NCI-H526 treated with DMSO at 0.1 percent for 48 hours (cell line): ENCODE measurements at places on chromosomes 2 and 18.

DNA sequence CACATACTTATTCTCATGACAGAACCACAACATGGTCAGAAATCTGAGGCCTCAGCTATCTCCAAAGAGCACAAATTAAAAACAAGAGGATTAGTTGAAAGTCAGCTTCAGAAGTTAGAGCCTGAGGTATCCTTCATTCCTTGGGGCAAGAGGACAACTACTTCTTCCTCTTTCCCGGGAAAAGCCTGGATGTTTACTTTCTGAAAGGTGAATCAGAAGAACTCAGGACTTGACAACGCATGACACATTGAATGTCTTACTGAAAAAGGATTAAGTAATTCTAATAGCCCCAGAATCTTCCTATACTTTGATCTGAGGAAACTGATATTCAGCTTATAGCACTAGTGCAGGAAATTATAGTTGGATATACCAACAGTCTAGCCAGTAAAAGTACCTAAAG lies 573.2 kb downstream of the METTL4 start:
- no peak for DNase-seq

- no peak for DNase-seq
Observed at GRCh38 chr2:66781804-66782203, 346.9 kb downstream of the MEIS1 start.

DNA sequence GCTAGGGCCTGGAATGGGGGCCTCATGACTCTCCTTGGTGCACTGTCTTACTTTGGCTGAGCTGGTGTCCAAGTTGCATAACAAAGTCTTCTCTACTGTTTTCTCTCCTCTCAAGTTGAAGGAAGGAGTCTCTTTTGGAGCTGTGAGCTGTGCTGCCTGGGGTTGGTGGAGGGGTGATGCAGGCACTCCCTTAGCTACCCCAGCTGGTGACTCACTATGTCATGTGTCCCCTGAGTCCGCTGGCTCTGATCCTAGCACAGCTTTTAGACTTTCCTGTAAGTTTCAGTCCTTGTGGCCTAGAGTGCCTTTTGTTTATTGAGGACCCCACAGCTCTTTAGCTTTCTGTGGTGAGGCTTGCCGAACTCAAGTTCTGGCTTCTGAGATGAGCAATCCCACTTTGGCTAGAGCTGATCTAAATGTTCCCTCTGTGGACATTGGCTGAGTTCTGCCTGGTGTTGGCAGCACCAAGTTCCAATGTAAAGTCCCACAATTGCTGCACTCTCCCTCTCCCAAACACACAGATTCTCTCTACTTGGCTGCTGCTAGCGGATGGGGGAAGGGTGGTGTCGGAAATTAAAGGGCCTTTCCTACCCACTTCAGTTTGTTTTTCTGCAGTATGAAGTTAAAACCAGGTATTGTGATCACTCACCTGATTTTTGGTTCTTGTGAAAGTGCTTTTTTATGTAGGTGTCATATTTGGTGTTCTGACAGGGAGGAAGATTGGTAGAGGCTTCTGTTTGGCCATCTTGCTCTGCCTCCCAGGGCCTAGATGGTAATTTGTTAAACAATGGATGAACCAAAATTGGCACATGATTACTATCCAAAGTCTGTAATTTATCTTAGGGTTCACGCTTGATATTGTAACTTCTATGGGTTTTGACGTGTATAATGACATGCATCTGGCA lies 83.2 kb downstream of the COMMD1 start:
- DNase-seq: no peak

- no peak for DNase-seq
Observed at GRCh38 chr2:46821600-46821999, 94.0 kb downstream of the MCFD2 start.

DNA sequence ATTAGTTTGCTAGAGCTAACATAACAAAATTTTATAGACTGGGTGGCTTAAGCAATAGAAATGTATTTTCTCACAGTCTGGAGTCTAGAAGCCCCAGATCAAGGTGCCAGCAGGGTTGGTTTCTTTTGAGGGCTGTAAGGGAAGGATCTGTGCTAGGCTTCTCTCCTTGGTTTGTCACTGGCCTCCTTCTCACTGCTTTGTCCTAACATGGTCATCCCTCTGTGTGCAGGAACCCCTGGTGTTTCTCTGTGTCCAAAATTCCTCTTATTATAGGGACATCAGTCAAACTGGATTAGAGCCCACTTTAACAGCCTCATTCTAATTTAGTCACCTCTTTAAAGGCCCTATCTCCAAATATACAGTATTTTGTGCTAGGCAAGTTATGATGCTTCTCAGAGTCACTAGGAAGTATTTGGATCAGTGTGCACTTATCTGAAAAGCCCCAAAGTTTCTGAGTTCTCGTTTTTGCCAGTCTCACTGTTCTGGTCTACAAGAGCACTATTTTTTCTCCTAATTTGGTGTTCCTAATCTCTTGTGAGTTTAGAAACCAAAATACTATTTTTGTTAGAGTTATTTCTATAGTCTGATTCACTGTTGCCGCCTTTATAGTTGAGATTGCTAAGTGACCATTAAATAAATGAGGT lies 29.0 kb downstream of the ZC3H6 start:
- no peak for DNase-seq

- no peak for DNase-seq
Observed at GRCh38 chr2:239973386-239973785, 51.8 kb downstream of the NDUFA10 start.

DNA sequence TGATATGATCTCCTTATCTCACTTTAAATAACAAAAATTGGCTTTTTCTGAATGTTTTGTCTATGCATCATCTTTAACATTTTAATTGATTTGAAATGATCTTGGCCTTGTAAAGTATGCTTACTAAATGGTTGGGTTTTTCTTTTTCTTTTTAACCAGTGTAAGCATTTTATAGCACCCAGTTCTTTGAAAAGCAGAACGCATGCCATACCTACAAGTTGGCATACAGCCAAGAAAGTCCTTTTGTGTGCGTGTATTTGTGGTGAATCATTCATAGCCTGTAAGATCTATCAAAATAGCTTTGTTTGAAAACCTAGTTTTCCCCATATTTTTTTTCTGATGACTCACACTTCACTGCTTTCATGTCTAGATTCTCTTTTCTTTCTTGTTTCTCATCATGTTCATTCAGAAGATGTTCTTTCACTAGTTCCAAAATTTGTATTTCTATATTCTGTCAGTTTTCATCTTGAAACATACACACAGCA lies 4.1 kb upstream of the VRK2 start:
- DNase-seq: no peak

GRCh38 chr18:2981212-2981728 lies 31.7 kb downstream of the LPIN2 start:
- DNase-seq: no peak

DNA sequence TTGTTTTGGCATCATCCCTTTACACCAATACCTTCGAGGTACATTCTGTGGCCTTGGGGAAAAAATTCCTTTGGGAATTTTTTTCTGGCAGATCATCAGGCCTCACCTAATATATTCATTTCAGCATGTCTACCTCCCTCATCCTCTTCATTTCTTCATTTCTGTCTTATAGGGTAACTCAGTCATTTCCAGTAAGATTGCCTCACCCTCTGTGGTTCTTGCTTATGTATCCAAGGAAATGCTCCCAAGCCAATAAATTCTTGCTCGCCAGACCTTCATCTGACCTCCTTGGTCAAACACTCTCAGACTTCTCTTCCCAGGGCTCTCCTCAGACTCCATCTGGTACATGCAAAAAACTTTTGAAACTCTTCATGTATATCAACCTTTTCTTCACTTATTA lies 265.6 kb downstream of the TMX3 start:
- no peak for DNase-seq

- DNase-seq: peak; percentile 20
Observed at GRCh38 chr2:102520009-102520408, 47.0 kb downstream of the SLC9A4 start.

- peak; percentile 49 for DNase-seq
Observed at GRCh38 chr2:203328760-203329540, 756 bp downstream of the ABI2 start.

DNA sequence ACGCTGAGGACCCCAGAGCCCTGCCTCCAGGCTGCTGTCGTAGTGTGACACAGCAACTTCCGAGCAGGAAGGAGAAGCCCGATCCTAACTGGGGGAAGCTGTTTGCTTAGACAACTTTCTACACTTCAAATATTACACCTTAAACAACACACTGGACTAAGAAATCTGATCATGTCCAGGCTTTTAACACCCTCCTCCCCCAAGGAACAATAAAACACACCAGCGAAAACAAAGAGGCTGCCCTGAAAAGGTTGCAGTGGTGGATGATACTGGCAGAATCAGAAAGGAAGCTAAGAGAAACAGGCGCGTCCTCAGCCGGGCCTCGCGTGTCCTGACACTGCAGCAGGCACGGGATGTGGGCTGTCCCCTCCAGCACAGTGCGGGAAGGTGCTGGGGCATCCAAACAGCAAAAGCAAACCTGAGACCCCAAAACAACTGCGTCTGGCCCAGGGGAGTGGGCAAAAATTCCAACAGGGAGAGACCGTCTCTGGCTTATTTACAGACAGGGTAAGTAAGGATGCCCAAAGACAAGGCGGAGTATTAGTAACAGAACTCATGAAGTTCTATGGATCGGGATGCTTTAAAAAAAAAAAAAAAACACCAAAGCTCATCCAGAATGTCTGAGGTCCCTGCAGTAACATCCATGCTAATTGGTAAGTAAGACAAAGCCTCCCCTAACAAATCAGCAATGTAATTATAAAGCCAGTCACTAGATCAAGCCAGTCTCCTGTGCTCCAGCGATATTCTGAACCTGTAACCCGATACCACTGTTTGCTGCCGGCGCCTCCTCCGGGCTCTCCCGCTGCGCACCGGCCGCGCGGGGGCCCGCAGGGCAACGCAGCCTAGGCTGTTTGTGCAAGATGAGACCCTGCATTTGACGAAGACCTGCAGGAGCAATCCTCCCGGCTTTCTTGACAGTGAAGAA lies 9.0 kb downstream of the SERTAD2 start:
- DNase-seq: peak; percentile 94

GRCh38 chr2:174072069-174072468 lies 106.9 kb upstream of the SP3 start:
- no peak for DNase-seq

- DNase-seq: no peak
Observed at GRCh38 chr2:64007924-64008323, 11.3 kb downstream of the VPS54 start.

DNA sequence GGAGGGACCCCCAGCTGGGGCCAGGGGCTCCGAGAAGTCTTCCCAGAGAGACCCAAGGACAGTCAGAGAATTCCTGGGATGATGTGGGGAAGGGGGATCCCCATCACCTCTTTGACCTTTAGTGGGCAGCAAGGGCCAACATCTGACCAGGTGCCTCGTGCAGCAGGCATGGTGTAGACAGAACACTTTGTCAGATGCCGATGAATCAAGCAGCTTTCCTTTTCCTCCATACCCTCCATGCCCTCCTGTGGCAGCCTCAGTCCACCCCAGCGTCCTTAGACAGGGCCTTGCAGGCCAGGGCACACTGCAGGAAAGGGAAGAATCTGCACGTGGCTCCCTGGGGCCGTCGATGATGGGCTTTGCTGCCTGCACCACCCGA lies 26.3 kb downstream of the GPR55 start:
- DNase-seq: no peak

DNA sequence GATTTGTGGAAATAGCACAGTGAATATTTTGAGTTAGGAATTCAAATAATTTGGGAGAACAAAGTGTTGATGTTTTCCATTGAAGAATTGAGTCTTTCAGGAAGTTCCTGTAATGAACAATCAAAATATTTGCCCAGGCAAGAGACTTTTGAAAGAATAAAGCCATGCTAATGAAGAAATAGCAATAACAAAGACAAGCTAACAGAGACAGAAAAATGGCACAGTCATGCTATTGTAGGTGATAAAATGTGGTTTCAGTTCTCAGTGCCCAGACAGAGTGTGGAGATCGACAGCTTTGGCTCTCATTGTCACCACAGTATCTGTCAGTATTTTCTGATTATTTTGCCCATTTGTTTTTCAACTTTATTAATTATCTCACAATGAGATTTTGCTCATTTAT lies 490.8 kb upstream of the PIK3C3 start:
- DNase-seq: no peak

DNA sequence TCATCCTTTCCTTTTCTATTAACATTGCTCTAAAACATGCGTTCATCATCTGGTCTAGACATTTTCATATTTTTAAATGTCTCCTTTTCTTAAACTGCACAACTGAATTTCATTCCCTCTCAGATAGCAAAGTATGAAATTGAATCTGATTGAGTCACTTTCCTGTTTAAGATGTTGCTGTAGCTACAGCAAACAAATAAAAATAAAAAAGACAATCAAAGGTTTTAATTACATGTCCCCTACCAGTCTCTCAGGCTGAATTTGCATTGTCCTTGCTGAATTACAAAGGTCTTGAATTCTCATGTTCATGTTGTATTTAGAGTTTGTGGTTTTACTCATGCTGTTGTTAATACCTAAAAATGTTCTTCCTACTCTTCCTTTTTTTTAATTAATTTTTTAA lies 537.9 kb upstream of the LRATD1 start:
- DNase-seq: no peak

GRCh38 chr2:132038179-132038882 lies 123.4 kb downstream of the ANKRD30BL start:
- no peak for DNase-seq

- DNase-seq: no peak
Observed at GRCh38 chr2:194714541-194714940, 942.5 kb upstream of the SLC39A10 start.

DNA sequence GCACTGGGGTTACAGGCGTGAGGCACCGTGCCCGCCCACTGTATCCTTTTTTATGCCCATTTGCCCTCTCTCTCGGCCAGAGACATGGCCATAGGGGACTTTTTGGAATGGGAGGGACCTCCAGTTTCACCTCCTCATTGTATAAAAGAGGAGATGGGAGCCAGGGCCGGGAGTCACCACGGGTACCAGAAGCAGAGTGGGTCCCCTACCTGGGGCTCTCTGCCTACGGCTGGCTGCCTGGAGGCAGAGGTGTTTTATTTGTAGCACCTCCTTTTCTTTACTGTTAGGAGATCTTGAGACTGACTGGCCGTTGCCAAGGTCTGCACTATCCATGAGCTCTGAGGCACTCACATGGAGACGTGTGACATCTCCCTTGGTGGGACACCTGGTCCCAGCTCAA lies 162.8 kb downstream of the LDLRAD4 start:
- no peak for DNase-seq

GRCh38 chr2:132374961-132375360 lies 41.6 kb upstream of the GPR39 start:
- DNase-seq: no peak

- peak; percentile 47 for DNase-seq
Observed at GRCh38 chr2:129903586-129904425, 75.7 kb upstream of the RAB6C start.

GRCh38 chr2:241943961-241944575 lies 74.5 kb downstream of the RTP5 start:
- no peak for DNase-seq
